ENCODE measurements at places on chromosomes 2 and 18.

- DNase-seq: no peak
Measured at GRCh38 chr2:30947686-30948085, 140.4 kb upstream of the CAPN13 start.

- DNase-seq: no peak
Measured at GRCh38 chr2:19361325-19361990, 3.0 kb upstream of the OSR1 start.

GRCh38 chr2:153543635-153544071, 65.1 kb upstream of the RPRM start:
- no peak for DNase-seq

DNA sequence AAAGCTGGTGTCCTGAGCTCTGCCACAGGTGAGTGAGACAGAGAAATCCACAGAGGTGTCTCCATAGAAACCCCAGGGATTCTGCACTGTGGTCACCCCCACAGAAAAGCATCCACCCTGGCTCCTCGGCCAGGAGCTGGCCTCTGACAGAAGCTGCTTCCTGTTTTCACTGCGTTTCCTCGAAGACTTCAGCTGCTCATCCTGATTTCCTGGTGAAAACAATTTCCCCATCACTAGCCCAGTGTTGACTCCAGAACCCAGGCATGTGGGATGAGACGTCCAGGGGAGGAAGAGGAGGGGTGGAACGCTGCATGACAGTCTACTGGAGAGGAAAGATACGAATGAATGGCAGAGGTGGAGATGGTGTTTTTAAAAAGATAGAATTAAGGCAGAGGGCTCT, 60.3 kb upstream of the GPR45 start:
- DNase-seq: no peak

GRCh38 chr2:216004697-216005283, 8.6 kb downstream of the MREG start:
- DNase-seq: no peak

DNA sequence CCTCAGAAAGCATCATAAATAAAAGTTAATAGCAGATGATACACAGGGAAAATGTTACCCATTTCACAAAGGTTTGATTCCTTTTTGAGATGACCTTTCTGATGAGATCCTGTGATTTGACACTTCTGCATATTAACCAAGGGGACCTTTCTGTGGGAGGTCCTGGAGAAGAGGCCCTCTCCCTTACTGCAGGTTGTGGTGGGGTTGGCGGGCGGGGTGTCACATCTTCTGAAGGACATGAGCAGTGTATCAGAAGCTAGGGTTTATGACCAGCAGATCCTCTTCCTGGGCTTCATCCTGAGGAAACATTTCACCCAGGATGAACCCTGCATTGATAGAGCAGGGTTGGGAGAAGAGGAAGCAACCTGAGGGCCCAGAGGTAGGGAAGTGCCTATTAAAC, 37.2 kb upstream of the SCLY start:
- no peak for DNase-seq

- no peak for DNase-seq
Measured at GRCh38 chr18:75003764-75004690, 204.9 kb downstream of the PTGR3 start.

GRCh38 chr18:71431171-71431570, 1113.0 kb downstream of the CBLN2 start:
- no peak for DNase-seq

- peak; percentile 50 for DNase-seq
Measured at GRCh38 chr2:437756-438393, 150.0 kb upstream of the ALKAL2 start.

DNA sequence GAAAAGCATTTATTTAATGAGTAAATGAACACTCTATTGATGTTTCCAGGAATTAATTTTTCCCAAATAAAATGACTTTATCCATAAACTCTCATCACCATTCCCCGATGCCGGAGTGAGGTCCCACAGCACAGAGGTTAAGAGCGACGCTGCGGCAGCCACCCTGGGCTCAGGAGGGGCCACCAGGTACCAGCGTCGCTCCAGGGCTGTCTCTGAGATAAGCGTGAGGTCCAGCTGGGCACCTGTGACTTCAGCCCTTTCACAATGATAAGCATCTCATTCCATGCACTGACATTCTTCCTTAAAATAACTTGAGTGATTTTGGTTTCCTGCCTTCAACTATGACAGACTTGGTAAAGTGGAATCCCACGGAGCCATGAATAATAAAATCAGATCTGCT, 182.1 kb downstream of the TWIST2 start:
- DNase-seq: no peak

GRCh38 chr2:159898441-159898840, 100.4 kb upstream of the CD302 start:
- DNase-seq: no peak

GRCh38 chr18:30852980-30853379, 189.6 kb downstream of the DSC3 start:
- no peak for DNase-seq

DNA sequence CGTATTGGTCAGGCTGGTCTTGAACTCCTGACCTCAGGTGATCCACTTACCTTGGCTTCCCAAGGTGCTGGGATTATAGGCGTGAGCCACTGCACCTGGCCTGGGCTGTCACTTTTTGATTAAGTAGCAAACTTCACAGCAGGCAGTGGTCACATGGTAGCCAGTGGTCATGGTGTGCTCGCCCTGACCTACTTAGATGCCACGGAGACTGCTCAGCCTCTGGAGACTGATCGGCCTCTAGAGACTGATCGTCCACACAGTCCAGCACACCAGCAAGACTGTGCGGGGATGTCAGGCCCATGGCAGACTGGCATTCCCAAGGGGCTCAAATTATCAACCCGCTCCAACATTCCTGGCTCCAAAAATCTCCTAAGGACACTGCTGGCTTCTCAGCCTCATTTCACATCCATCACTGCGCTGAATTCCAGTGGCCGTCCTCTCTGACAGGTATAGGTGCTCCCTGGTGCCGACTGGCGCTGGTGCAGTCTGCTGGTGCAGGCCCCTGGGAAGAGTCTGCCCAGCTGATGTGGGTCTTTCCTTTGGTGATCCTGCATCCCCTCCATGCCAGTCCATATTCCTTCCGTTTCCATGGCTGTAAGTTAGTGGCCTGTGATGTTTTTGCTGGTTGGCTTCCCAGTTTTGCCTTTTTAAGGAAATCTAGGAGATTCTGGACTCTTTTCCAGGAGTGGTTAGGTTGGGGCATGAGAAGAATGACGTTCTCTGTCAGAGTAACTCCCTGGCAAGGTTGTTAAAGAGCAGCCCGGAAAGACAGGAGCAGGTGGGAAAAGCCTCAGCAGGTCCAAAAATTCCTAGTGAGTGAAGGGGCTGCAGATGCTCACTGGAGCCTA, 374.5 kb upstream of the HS6ST1 start:
- DNase-seq: no peak

DNA sequence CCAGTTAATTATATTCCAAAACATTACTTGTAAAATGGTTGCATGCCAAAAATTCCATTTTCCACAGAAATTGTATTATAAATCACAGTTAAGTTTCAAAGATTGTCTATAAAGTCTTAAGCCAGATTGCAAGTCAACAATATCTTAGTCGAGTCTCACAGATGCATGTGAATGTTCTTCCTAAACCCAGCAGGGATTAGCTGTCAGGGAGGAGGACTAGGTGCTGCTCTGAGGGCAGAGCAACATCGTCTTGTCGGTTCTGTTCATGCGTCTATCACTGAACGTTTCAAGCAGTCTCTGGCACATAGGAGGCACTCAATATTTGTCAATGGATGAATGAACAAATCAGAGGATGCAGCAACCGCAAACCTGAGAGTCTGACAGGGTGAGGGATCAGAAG, 27.0 kb downstream of the EPB41L3 start:
- DNase-seq: no peak

- no peak for DNase-seq
Measured at GRCh38 chr2:15181092-15181745, 379.9 kb downstream of the NBAS start.

DNA sequence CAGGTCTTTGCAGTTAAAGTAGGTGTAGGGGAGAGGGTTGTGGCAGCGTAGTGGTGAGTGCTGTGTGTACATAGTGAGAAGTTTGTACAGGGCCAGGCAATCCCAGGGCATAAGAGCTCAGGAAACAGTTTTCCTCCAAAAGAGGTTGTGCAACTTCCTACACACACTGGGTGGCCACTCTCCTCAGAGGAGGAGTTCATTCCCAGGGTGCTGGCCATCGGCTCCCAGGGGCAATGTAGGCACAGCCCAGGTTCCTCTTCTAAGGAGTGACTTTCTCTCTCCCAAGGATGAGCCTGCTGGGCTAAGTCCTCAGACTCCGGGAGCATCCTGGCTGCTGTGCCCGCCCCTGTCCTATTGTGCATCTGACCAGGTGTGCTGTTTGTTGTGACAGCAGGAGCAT, 3.0 kb downstream of the ACOXL start:
- no peak for DNase-seq

GRCh38 chr18:69943021-69943420, 4.7 kb downstream of the CD226 start:
- DNase-seq: no peak

- DNase-seq: no peak
Measured at GRCh38 chr2:152534460-152535135, 182.7 kb downstream of the PRPF40A start.

GRCh38 chr2:81853341-81853740, 1548.8 kb upstream of the LRRTM1 start:
- no peak for DNase-seq

- no peak for DNase-seq
Measured at GRCh38 chr2:190023860-190024259, 38.7 kb downstream of the MSTN start.

GRCh38 chr2:234135750-234136221, 85.3 kb downstream of the SPP2 start:
- DNase-seq: peak; percentile 10

DNA sequence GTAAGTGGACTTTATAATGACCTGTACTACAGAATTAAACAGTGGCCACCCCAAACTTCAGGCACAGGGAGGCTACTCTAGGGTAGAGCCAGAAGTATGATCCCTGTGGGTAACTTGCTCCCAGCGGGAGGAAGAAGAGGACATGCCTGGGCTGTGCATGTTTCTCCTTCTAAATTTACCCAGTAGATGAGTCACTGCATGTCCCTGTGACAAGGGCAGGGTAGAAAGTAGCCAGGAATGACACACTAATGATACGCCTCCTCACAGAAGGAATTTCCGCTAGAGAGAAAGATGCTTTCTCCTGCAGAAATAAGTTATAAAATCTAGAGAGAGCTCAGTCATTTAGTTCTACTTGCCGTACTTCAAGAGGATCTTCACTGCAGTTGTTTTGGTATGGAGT, 7.5 kb downstream of the ACYP2 start:
- DNase-seq: no peak

- DNase-seq: no peak
Measured at GRCh38 chr2:151287513-151288250, 1.8 kb downstream of the NMI start.

GRCh38 chr2:19078709-19079108, 279.7 kb downstream of the OSR1 start:
- DNase-seq: no peak

DNA sequence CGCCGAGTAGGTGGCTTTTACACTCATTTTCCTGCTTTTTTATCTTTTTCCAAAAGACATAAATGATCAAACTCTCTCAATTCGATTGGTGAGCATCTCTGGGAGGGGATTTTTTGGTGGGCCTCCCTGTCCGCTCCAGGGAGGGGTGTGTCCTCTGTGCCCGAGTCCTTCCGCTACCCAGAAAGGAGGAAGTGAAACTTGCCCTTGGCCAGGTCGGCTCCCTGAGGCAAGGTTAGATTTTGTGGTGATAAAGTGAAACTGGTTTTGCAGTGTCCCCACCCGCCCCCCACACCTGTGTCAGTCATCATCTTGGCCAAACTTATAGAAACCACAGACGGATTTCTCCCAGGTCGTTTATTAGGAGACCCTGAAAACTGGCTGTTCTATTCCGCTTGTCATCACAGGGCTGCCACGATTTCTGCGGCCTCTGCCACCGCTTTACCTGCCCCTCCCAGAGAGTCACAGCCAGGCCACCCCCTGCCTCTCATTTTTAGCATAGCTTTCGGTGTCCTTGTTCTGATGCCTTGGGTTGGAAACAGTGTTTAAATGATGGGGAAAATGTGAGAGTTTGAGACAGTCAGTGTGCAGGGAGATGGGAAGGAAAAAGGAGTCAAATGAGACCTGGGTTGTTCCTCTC, 93.6 kb downstream of the SH3BP4 start:
- no peak for DNase-seq

GRCh38 chr2:54456362-54456611, 160 bp downstream of the SPTBN1 start:
- no peak for DNase-seq

- no peak for DNase-seq
Measured at GRCh38 chr2:24247164-24247563, 72.3 kb downstream of the FAM228A start.

GRCh38 chr2:206665251-206665650, 23.0 kb downstream of the FAM237A start:
- DNase-seq: no peak

- no peak for DNase-seq
Measured at GRCh38 chr2:232382331-232383225, 4.0 kb downstream of the ALPP start.

DNA sequence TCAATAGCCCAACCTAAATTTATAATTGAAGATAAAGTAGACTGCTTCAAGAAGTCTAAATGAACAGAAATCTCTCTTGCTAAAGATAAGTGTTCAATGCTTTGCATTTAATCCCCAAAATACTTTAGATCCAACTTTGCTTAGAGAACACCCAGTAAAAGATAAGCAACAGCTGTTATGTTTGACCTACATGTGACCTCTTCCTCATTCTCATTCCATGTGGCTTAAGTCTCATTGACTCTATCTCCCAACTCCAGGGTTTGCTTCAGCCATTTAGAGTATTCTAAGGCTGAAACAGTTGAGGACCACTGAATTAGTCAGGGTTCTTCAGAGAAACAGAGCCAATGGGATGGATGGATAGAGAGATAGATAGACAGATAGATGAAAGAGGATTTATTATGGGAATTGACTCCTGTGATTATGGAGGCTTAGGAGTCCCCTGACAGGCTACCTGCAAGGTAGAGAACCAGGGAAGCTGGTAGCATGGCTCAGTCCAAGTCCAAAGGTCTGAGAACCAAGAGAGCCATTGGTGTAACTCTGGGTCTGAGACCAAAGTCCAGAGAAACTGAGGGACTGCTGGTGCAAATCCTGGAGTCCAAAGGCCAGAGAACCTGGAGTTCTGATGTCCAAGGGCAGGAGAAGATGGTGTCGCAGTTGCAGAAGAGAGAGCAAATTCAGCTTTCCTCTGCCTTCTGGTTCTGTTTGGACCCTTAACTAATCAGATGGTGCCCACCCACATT, 32.1 kb downstream of the CRYGD start:
- no peak for DNase-seq

- DNase-seq: no peak
Measured at GRCh38 chr2:83079007-83079406, 1380.1 kb downstream of the SUCLG1 start.

DNA sequence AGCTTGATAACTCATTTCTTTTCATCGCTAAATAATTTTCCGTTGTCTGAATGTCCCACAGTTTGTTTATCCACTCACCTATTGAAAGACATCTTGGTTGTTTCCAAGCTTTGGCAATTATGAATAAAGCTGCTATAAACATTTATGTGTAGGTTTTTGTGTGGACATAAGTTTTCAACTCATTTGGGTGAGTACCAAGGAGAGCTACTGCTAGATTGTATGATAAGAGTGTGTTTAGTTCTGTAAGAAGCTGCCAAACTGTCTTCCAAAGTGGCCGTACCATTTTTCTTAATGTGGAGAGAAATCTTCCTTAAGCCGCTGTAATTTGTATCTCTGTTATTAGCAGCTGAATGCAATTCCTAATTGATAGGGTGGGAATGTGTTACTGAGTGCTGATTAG, 11.4 kb upstream of the CTIF start:
- DNase-seq: no peak

GRCh38 chr18:25123438-25124232, 228.3 kb downstream of the ZNF521 start:
- no peak for DNase-seq

GRCh38 chr2:12080360-12080759, 333.9 kb downstream of the LPIN1 start:
- DNase-seq: no peak

Measured in T-helper 9 cell (primary cell).